NCI-H1436 (cell line): ENCODE measurements at places on chromosomes 3 and 15.

GRCh38 chr3:46484911-46485778 is 12.6 kb upstream of the RTP3 start:
- DNase-seq = no peak

- no peak for DNase-seq
These were observed 110.1 kb upstream of the GBE1 start for GRCh38 chr3:81871358-81872155.

DNA sequence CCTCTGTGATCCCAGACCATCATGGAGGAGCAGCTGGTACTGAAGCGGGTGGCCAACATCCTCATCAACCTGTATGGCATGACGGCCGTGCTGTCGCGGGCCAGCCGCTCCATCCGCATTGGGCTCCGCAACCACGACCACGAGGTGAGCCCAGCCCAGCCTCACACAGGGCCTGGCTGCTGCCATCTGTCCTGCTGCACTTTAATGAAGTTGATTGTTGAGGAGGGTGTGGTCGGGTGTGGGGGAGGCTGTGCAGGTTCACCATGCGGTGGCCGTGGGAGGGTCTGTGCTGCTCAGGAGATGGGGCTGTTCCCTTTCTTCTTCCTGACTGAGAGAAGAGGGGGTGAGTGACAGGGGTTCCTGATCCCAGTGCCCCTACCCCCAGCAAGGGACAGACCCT is 30.6 kb downstream of the ACAD9 start:
- no peak for DNase-seq

DNA sequence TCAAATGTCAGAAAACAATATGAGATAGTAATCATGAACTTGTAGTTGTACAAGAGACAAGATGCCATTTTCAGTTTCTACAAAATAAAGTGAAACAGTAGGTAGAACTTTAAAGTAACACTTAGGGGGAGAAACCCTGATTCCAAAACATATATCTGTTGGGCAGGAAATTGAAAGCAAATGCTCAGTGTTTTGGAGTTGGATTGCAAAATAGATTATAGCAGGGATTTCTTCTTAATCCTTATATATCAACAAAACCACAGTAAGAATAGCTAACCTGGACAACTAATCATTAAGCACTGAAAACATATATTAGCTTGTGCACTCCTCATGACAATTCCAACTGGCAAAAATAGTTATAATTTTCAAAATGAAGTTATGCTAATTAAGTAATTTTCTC is 46.9 kb downstream of the COMMD2 start:
- no peak for DNase-seq

DNA sequence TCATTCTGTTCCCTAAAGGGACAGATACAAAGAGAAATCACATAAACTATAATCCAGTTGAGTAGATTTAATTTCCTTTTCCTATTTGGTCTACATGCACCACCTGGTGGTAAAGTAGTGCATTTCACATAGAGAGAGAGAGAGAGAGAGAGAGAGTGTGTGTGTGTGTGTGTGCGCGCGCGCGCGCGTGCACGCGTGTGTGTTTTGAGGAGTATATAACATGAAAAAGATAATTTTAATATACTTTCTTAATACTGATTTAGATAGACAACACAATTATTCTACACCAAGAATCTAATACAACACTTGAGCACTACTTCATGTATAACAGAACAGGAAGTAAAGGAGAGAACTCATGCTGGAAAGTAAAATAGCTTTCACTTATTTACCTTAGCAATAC is 1.1 kb upstream of the FGF7 start:
- DNase-seq = peak; percentile 58

DNA sequence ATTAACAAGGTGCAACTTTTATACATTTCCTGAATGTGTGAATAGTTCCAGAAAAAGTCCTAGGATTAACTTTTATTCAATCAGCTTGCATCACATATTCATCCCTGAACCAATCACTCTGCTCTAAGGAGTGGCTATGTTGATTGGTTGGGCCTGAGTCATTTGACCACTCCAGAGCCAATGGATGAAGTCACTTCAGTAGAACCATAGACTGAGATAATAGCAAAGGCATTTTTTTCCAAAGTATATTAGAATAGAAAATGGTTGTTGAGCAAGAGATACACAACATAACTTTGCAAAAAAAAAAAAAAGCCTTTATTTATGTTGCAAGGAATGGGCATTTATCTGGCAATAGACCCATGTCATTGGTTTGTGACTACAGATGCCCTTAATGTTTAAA is 55.5 kb upstream of the AGTR1 start:
- no peak for DNase-seq

- no peak for DNase-seq
These were observed 30.6 kb upstream of the FAM107A start for GRCh38 chr3:58607816-58608215.

DNA sequence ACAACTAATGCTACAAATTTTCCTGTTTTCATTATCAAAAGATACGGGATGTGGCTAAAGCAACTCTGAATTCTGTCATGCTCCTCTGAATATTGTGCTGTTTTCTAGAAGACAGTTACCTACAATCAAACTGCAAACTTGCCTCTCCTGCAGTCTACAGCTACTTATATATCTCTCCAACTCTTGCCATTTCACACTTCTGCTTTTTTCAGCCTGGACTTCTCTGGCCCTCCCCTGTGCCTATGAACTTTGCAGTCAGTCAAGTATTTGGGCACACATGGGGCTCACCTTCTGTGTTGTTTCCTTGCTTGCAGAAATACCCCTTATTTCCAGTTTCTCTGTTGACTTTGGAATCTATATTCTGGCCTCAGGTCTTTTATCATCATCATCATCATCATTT is 575.6 kb downstream of the GRM7 start:
- no peak for DNase-seq

DNA sequence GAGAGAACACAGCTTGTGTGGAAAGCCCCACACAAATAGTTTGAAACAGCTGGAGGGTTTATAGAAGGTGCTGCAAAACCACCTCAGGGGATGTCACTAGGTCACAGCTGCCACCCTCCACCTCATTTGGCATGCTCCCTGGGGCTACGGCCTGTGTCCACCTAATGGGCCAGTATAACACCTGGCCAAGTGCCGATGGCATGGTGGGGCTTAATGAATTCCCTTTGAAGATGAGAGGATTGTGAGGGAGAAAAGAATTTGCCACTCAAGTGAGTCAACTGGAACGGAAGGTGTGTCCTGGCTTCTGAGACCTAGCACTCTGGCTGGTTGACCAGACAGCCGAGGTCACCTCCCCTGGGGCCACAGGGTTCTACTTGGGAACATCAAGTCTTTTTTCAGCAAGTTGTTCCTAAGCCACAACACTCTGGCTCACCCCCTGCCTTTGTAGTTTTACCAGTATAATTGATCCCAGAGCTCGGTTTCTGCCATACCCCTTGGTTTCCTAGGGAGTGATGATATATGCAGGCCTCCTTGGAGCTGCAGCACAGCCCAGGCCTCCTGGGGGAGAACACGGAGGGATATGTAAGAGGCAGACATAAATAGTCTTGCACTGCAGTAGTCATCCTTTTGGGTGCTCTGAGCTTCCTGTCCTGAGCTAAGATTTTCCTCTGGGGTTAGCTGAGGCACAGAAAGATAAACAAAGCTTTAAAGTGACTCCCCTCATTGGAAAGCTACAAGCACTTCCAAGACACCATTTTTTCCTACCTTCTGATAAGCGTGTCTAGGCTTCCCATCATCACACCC is 178.2 kb upstream of the LPP start:
- DNase-seq = no peak

DNA sequence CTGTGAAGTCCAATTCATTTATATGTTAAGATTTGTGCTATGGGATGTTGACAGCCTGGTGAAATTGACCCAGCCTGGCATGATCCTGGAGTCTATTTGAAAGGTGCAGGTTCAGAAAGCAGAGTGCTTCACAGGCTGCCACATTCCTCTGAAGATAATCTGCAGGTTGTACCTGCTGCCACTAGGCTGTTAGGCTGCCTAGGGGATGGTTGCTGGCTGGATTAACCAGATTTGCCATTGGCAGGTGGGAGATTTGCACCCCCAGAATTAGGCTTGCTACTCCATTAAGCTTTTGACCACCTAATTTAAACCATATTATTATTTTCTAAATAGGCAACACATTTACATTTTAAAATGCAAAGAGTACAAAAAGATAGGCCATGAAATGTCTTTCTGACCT is 85.8 kb upstream of the RASGRP1 start:
- DNase-seq = no peak

DNA sequence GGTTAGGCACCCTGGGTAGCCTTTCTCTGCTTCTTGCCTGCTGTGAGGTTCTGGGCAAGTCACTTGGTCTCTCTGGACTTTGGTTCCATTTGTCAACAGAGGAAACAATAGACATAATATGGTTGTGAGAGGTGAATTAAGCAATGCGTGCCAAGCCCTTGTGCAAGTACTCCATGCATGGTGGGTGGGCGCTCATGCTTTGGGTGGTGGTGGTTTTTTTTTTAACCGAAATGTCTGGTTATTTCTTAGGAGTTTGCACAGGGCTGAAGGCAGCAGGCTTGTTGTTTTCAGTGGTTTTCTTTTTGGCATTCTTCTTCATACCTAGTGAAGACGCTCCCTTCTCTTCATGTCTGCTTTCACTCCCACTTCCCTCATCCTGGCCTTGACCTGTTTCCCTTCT is 84.2 kb upstream of the LRTM1 start:
- no peak for DNase-seq

DNA sequence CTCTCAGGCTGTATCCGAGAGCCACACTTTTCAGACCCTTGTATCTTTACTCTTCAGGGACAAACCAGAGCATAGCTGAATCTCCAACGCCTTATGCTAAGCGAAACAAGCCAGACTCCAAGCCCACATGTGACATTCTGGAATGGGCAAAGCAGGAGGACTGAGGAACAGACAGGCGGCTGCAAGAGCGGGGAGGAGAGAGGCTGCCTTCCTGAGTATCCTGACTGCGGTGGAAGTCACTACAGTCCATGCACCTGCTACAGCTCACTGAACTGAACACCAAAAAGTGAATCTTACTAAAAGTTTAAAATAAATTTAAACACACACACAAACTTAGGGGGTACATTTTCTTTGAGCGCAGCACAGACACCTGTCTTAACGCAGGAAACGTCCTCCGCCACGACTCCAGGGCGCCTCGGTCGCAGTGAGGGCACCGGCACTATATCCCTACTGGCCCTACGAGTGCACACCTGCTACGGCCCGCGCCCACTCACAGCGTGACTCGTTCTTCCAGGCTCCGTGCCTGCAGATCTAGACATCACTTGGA is 1.4 kb downstream of the CYFIP1 start:
- no peak for DNase-seq

GRCh38 chr15:74428970-74429780 is 4.6 kb downstream of the SEMA7A start:
- no peak for DNase-seq

DNA sequence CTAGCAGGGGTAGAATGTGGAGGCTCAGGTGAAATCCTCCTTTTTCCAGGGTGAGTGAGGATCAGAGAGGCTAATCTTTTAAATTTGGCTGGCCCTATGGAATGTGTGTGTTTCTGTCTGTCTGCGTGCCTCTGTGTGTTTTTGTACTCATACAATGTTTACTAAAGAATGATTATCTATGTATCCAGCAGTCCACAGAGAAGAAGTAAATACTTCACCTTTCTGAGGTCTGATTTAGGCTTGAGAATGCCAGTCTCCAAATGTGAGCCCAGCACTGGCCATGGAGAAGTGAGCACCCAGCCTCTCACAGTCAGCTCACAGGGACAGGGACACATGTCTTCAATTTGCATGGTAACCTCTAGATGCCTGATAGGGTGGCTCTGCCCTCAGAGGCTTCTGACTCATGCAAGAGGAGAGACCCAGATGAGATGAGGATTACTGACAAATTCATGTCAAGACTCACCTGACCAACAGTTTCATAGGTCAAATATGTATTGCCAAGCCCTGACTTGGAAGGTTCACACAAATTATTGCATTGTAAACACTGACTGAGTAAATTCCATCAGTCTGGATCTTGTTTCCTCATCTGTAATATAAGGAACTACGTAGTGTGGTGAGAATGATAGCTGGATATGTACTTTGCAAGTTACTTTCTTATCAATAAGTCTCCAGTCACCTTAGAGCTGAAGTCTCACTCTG is 31.0 kb downstream of the ENTPD3 start:
- DNase-seq = no peak

GRCh38 chr3:197353001-197353866 is 54.8 kb upstream of the DLG1 start:
- DNase-seq = no peak

DNA sequence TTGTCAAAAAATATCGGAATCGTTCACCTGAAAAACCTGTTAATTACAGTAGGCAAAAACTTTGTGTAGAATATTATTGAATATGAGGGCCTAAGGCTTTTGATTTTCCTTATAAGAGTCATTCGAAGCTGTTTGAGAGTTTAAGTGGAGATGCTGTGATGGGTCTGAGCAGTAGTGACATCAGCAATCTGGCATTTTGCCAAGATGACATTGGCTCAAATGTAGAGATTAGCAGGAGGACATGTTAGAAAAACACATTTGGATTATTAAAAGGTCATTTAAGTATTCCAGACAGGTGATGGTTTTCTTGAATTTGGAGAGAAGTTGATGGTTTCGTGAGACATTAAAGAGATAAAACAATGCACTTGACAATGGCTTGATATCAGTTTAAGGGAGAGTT is 12.9 kb downstream of the OR5AC2 start:
- no peak for DNase-seq

- no peak for DNase-seq
These were observed 214.7 kb upstream of the ZBTB20 start for GRCh38 chr3:115361806-115362205.
